ENCODE measurements at places on chromosomes 7 and 10.

GRCh38 chr7:13641714-13642113, 347.8 kb downstream of the ETV1 start:
- DNase-seq: no peak

DNA sequence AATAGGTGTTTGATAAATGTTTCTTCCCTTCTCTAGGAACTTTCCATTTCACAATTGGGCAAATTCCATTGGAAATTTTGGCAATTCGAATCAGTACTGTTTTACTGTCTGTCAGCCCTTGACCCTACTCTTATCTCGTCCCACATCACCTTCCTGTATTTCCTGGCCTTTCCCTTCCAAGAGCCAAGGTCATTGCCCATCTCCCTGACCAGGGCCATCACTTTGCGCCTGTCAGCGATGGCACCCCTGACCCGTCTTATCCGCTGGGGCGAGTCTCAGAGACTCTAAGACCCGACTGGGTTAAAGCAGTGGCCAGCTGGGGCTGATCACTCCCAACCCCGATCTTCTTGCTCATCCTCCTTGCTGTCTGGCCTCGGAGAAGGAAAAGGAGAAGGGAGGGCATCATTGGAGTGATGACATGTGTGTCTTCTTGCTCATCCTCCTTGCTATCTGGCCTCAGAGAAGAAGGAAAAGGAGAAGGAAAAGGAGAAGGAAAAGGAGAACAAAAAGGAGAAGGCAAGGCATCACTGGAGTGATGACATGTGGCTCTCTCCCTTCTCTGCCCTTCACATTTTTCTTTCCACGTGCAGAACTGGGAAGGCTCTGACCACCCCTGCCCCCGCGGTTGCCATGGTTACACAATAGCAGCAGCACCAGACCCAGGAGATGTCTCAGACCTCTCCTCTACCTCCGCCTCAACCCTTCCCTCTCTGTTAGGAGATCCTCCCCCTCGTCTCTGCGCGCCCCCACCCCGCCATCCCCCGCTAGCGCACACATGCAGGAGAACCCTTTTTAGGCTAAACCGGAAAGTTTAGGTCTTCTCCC, 2.0 kb downstream of the SEMA3D start:
- DNase-seq: no peak

- DNase-seq: no peak
Measured at GRCh38 chr10:23516530-23516929, 77.7 kb downstream of the OTUD1 start.

GRCh38 chr10:75035975-75036708, 75.3 kb upstream of the SAMD8 start:
- no peak for DNase-seq

DNA sequence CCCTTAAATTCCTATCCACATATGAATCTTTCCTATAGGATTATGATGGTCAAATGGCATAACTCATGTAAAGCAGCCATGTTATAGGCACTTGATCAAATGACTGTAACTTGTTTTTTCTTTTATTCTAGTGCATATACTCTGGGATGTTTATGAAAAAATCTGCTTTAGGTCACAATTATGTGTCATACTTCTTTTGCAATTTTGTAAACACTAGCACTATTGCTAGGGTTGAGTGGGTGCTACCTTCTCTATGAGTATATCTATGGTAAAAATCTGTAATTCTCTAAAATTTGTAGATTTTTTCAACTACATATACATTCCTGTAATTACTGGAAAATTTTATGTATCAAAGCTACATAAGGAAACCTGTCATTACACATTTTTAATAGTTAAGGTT, 50.0 kb downstream of the HGF start:
- no peak for DNase-seq

DNA sequence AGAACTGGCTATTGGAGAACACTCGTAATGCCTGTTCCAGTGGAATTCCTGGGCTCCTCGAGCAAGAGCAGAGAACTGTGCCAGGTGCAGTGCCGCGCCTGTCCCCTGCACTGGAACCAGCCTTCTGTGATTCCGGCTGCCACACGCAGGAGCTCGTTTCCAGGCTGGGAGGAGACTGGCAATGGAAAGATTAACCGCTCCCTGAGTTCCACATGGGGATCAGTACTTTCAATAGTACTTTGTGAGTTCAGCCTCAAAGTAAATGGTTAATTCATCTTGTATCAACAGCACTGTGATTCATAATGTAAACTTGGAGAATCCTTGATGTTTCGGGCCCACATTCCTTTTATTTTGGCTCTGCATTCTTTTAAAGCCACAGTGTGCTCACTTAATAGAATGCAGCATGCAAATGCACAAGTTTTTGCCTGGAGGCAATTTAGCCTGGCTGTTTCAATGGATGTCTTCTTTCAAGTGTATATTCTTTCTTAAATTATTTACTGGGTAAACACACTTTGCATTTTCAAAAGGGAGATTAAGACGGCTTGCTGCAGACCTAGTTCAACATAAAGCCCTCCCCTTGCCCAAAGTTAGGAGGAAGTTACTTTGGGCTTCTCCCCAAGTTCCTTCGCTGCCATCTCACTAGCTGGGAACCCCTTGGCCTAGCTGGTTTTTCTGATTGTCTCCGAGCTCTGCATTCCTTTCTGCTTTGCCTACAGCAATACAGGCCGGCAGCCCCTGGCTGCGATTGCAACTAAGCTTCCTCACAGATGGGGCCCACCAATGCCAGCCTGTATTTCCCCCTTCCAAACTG, 138.1 kb upstream of the TCF7L2 start:
- no peak for DNase-seq

DNA sequence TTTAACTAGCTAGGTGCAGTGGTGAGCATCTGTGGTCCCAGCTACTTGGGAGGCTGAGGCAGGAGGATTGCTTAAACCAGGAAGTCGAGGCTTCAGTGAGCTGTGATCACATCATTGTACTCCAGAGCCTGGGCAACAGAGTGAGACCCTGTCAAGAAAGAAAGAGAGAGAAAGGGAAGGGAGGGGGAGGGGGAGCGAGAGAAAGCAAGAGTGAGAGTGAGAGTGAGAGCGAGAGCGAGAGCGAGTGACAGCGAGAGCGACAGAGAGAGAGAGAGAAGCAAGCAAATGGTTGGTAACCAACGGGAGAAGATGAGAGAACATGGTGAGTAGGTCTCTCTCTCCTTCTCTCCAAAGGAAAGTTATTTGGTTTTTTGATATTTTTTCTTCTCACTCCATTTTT, 69.8 kb upstream of the DGKI start:
- no peak for DNase-seq

GRCh38 chr7:140342727-140343514, 55.4 kb downstream of the SLC37A3 start:
- no peak for DNase-seq

DNA sequence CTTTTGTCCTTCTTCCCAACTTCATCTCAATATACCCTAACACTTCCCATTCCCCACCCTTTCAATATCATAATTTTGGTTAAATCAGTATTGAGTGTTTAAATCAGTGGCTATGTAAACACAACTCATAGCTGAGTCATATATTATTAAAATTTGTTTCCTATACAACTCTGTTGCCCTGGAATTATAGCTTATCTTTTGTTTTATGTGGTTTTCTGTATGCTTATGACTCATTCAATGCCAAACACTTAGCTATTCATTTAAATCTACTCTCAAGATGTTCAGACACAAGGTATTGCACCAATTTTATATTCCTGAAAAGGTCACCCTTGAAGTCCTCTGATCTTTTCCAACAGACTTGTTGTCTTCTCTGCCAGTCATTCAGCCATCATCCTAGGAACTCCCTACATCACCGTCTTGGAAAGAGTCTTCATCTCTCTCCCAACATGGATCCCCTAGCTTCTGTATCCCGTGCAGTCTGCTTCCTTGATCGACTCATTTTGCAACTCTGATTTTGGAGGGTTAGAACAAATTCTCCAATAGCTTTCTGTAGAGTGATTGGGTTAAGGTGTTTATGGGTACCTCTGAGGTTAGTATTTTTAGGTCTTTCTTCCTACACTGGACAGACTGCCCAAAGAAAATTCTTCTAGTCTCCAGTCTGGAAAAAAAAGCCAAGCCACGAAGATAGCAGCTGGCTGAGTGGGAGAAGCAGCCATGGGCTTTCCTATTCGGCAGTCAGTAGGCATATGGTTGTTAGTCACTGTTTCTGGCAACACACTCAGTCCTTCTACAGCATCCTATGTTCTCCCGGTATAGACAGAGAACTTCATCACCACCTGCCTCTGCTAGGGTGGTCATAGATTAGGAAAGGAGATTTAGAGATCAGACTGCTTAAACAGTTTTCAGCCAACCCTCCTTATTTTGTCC, 102.1 kb downstream of the CRPPA start:
- peak; percentile 35 for DNase-seq

GRCh38 chr10:52762088-52762487, 10.5 kb downstream of the MBL2 start:
- DNase-seq: no peak

- DNase-seq: no peak
Measured at GRCh38 chr10:60955957-60956425, 12.0 kb upstream of the RHOBTB1 start.

- no peak for DNase-seq
Measured at GRCh38 chr10:33010132-33011037, 52.4 kb upstream of the ITGB1 start.

- no peak for DNase-seq
Measured at GRCh38 chr10:59323831-59324401, 38.4 kb downstream of the FAM13C start.

Data from NCI-H446 treated with DMSO at 0.1 percent for 48 hours (cell line).